IPS DF 6.9 (cell line): ENCODE measurements at places on chromosomes 2 and 18.

DNA sequence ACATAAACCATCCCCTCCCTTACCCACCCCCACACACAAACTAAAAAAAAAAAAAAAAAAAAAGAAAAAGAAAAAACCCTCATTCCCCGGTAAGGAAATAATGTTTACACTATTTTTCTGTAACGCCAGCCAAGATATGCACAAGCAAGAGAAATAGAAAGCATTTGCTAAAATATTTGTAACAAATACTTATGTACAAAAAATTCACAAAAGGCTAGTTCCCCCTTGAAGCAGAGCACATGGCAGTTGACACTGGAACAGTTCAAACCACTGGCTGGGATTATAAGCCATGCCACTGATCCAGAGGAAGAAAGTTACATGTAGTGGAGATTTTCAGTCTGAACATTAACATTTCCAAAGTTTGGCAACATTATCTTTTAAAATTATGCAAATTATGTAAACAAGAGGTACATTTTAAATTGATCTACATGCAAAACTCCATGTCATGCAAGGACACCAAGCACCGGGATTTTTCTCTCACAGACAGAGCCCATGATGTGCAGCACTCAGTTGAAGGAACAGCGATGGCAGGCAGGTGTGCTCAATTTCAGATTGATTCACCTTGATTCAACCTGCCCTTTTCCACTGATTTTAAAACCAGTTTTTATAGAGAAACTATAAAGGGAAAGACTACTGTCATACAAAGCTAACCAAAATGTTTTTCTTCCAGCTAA lies 21.4 kb downstream of the PNO1 start:
- DNase-seq, result no peak

- no peak for DNase-seq
Observed at GRCh38 chr2:72214429-72215143, 66.9 kb upstream of the CYP26B1 start.

- DNase-seq, result no peak
Observed at GRCh38 chr2:30769891-30770462, 37.3 kb downstream of the CAPN13 start.

DNA sequence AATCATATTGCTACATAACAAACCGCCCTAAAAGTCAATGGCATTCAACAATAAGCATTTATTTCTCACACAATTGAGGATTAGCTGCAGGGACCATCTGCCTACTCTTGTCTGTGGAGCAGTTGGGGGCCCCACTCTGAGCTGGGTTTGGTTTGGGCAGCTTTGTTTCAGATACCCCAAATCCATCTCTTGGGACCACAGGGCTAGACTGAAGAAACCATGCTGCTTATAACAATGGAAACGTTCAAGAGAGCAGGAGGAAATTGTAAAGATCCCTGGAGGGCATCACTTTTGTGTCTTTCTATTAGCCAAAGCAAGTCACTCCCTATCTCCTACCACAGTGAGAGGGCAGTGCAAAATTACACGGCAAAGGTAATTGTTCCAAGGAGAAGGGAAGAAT lies 146.5 kb upstream of the MGAT5 start:
- no peak for DNase-seq

DNA sequence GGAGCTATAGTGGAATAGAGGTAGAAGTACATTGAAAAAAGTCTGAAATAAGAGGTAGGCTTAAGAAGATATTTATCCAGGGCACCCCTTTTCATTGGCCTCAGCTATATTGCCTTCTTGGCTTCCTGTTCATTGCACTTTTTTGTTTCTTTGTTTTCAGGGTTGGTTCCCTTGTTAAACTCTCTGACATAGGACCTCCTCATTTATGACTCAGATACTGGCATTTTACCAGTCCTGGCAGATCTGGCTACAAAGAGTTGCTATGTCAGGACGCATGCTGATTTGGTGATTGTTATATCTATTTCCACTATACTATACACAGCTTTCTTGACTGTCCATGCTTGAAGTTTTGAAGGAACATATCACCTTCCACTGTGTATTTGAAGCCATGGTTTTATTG lies 60.0 kb downstream of the GCA start:
- no peak for DNase-seq

DNA sequence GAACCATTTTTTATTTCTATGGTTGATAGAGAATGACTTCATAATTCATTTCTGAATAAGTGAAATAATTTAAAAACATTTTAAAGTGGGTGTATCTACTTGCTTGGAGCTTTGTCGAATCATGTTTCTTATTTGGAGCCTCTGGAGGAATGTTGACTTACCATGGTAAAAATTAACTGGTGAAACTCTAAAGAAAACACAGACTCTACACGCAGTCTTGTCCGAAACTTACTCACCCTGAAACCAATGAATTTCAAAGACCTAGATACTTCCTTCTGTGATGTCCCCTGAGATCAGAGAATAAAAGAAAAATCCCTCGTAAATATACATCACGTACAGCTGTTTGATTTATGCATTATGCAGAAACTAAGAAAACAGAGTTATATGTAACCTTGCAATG lies 665.2 kb upstream of the NRXN1 start:
- no peak for DNase-seq

DNA sequence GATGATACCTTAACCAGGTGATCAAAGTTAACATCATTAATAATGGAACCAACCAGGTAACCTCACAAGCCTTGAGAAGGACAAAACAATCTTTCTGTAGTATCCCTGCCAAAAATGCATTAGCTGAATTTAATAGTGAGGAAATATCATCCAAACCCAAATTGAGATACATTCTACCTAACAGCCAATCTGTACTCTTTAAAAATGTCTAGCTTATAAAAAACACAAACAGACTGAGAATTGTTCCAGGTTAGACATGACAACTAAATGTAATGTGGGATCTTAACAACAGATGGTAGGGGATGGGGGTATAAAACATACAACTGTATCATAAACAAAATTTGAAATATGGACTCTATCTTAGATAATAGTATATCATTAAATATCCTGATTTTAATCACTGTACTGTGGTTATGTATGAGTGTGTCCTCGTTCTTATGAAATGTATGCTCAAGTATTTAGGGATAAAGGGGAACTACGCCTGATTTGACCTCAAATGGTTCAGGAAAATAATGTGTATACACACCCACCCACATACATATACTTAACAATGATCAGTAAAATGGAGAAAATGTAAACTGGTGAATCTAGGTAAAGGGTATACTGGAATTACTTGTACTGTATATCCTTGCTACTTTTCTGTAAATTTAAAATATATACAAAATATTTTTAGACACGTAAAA lies 1.7 kb downstream of the FANCL start:
- no peak for DNase-seq
